ENCODE measurements at places on chromosomes 3 and 15. TPM values are rescaled to one million over a fixed set of nuclear protein-coding genes. Genes with fewer than 3 reads are reported as not detected.

Gene TOPAZ1
- not detected for total RNA-seq

Gene ATP13A4
- 47.2 TPM for total RNA-seq

Gene SUMF1
- 38.7 TPM for total RNA-seq

Gene COL8A1
- total RNA-seq: 3.7 TPM

Gene SPSB4
- 0.29 TPM for total RNA-seq

Gene FBN1
- total RNA-seq: 57.6 TPM

Gene OPA1
- total RNA-seq: 41.5 TPM

Gene KNL1
- total RNA-seq: 2.3 TPM

Gene ITIH3
- total RNA-seq: 2.0 TPM

Gene GPR15
- 0.17 TPM for total RNA-seq

Gene NOX5
- total RNA-seq: 0.26 TPM

Gene ZSCAN2
- 15.3 TPM for total RNA-seq

Gene NKIRAS1
- 11.0 TPM for total RNA-seq

Gene FETUB
- total RNA-seq: not detected

Gene FBXL2
- total RNA-seq: 8.4 TPM

Gene IMPG2
- 0.29 TPM for total RNA-seq

Gene DOCK3
- 1.3 TPM for total RNA-seq

Gene CHST2
- 5.8 TPM for total RNA-seq

Gene RTP4
- total RNA-seq: 5.4 TPM

Gene HRH1
- 5.6 TPM for total RNA-seq

Gene NBEAL2
- 150 TPM for total RNA-seq

Gene RASSF1
- total RNA-seq: 27.5 TPM

Gene LARP6
- total RNA-seq: 23.5 TPM

Gene ZNF860
- 1.8 TPM for total RNA-seq

Gene IQCF6
- total RNA-seq: not detected

Gene UMPS
- total RNA-seq: 27.9 TPM

Gene TBC1D5
- 60.0 TPM for total RNA-seq

Gene SI
- total RNA-seq: 0.03 TPM

Gene SYNPR
- not detected for total RNA-seq

Gene ASB14
- not detected for total RNA-seq

Gene CHRFAM7A
- total RNA-seq: 1.4 TPM

Gene ACKR2
- total RNA-seq: 5.0 TPM

Gene ANKRD34C
- total RNA-seq: not detected

Gene C15orf39
- total RNA-seq: 27.0 TPM

Measured in mucosa of gallbladder (tissue), 1 donor.